Iris pigment epithelial cell (primary cell): ENCODE measurements at places on chromosomes 3 and 15.

DNA sequence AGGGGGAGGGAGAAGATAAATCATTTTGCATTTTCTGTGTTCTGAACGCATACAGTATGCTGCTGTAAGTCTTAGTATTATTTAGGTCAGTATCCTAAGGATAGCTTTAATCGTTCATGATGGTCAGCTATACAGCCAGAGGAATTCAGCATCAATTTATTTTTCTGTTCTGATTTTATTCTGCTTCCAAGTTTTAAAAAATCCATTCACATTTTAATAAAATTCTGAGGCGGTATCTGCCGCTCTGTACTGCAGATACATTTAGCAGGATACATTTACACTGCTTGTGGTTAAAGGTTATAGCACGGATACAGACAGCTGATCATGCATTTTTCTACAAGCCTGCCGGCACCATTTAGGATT lies 17.8 kb downstream of the ZBTB38 start:
- DNase-seq = no peak

GRCh38 chr3:171039674-171040073 lies 13.2 kb upstream of the SLC2A2 start:
- DNase-seq = no peak

GRCh38 chr15:58069008-58069407 lies 3.5 kb upstream of the ALDH1A2 start:
- no peak for DNase-seq

GRCh38 chr3:131630807-131631206 lies 128.0 kb upstream of the MRPL3 start:
- no peak for DNase-seq

DNA sequence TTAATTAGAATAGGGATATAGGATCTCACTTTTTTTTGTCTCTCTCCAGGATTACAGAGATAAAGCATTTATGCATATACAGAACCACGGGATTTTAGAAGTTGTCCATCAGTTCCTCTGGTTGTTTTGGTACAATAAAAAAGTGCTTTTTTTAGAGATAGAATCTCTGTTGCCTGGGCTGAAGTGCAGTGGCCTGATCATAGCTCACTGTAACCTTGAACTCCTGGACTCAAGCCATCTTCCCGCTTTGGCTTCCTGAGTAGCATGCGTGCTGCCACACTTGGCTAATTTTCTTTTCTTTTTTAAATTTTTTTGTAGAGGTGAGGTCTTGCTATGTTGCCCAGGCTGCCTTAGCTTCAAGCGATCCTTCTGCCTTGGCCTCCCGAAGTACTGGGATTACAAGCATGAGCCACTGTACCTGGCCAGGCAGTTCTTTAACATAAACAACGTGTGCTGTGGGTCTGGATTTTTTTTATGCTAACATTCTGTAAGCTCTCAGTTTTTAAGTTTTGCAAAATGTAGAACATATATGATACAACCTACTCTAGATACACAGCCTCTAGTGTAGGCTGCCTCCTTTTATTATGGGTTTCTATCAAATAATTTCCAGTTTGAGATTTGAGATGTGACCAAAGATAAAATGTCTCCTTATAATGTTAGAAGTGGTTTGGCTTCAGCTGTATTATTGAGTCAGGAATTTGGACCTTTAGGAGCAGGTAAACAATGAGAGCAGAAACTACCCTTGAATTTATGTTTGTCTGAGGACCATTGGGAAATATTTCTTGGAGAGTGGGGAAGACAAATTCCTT lies 57.4 kb upstream of the ULK4 start:
- no peak for DNase-seq

GRCh38 chr3:38125305-38126120 lies 11.4 kb downstream of the ACAA1 start:
- no peak for DNase-seq

GRCh38 chr3:39183211-39184080 lies 8.9 kb downstream of the XIRP1 start:
- DNase-seq = no peak

DNA sequence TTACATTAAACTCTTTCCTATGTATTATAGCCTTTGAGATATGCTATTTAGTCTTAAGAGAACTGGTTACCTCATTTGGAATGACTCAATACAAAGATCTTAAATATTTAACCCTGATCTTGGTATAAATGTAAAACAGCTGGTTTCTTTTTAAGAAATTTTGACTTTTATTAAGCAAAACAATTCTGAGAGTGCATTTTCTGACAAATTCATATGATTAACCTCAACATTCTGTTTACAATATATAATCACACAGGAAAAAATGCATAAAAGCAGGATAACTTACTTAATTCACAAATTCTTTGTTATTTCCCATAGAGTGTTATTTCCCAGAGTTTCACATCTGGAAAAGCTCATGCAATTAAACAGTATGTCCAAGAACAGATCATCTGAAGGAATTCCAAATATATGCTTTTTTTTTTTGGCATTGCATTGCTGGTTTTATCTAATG lies 400.4 kb upstream of the THBS1 start:
- DNase-seq = peak; percentile 44

- DNase-seq = no peak
These were observed 451.4 kb downstream of the WDR72 start for GRCh38 chr15:53307952-53308624.

DNA sequence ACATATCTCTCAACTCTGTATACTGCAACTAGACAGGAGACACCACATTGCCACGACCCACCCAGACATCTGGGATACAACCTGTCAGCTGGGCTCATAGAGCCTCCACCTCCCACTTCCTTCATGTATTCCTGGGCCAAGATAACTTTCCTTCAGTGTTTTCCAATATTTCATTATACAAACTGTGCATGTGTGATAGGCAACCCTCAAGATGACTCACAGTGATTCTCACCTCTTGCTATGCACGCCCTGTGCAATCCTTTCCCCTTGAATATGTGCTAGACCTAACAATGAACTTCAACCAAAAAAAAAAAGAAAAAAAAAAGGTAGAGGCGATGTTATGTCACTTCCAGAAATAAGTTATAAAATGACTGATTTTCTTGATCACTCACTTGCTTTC lies 138.0 kb upstream of the ALCAM start:
- peak; percentile 25 for DNase-seq

DNA sequence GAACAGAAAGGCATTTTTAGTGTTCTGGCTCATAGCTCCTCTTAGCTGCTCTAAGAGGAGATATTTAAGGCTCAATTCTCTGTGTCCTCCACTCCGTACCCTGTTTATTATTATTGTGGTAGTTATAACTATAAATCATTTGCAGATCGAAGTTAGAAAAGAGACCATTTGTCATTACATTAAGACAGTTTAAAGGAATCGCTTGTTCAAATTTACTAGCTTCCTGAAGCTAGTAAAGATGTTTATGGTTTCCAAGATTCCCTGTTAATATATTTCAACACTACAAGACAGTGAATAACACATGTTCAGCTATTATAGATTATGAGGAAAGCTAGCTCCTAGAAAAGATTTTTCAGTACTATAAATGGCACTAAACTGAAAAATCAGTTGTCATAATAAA lies 12.6 kb downstream of the ATXN7 start:
- DNase-seq = no peak

DNA sequence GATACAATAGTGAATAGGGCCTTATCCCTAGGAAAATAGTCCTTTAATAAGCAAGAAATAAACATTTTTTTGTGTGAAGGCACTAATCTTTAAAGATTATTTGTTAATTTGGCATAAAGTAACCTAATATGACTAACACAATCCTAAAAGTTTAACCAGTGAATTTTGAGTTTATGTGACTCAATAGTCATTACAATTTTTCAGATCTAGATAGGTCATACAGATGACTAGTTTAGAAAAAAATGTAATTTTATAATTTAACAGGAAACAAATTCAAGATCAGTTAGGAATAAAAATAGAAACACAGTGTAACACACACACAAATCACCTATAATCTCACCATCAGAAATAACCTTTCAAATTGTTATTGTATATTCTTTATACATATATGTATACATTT lies 620.7 kb upstream of the ALCAM start:
- no peak for DNase-seq

- no peak for DNase-seq
These were observed 5.1 kb downstream of the FSIP1 start for GRCh38 chr15:39777496-39777895.

- no peak for DNase-seq
These were observed 126.4 kb downstream of the GREM1 start for GRCh38 chr15:32844118-32844711.

DNA sequence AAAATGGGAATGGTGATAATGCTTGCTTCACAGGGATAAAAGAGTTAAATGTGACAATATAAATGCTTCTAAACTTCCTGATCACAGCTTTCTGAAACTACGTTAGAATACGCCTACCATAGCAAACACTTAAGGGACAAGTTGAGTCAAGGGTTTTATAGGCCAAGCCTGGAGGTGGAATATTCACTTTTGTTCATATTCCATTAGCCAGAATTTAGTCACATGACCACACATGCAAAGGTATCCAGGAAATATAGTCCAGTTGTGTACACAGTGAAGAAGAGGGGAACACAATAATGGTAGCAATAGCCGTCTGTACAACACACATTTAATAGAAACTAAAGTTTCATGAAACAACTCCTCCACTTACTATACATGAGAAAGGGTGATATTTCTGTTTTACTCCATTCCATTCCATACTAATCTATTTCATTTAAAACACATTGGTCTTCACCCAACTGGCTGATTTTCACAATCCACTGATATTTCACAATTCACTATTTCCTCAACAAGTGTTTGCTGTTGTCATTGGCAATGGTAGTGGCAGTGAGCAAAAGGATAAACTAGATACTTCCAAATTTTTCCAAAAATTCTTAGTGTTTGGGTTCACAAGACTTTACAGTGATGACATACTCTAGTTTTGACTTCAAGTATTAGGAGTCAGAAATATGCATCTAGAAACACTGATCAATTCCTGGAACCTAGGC lies 270.9 kb downstream of the ERC2 start:
- DNase-seq = peak; percentile 9

DNA sequence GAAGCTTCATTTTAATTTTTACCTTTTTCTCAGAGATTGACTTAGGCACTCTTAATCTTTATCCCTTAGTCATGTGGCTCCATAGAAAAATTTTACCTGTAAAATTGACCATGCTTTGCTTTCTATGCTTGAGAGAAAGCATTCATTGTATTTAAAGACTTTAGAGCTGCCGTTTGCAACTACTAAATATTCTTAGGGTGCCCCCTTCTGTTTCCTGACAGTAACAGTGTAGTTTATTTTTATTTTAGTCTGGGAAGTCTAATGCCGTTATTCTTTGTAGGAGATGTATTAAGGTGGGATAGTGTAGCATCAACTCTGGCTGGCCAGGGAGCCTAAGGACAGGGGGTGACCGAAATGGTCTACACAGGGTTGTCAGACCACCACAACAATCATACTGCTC lies 84.5 kb upstream of the SYNPR start:
- DNase-seq = peak; percentile 24

DNA sequence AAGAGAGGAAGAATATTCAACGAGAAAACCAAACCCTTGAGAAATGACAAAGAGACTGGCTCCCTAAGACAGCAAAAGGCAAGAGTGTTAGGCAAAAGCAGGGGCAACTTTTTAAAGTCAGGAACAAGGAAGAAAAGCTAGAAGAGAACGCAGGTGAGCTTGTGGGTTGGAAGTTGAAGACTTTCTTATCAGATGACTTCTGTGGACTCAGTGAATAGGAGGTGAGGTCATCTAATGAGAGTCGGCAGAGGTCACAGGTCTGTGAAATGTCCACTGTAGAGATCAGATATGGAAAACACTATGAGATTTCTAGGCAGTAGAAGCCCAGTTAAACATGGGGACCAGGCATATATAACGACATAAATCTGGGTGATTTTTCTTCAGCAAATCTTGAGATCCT lies 27.2 kb upstream of the TNIK start:
- DNase-seq = no peak
